ENCODE measurements at places on chromosomes 7 and 10. TPM values are rescaled to one million over a fixed set of nuclear protein-coding genes. Genes with fewer than 3 reads are reported as not detected.

Gene HOXA6
- total RNA-seq: not detected

Gene LIPA
- 17.6 TPM for total RNA-seq

Gene FAM25A
- not detected for total RNA-seq

Gene ANKRD1
- total RNA-seq: 8,672 TPM

Gene NAT16
- not detected for total RNA-seq

Gene LIPF
- not detected for total RNA-seq

Gene ZNF277
- 15.9 TPM for total RNA-seq

Gene SGCE
- 41.0 TPM for total RNA-seq

Gene RNF133
- 1.1 TPM for total RNA-seq

Gene DDC
- total RNA-seq: not detected

- H3K27me3 ChIP-seq: no peaks in the 10 kb centered on the region
- no peak overlapping the region for H3K27ac ChIP-seq
- H3K36me3 ChIP-seq: no peaks in the 10 kb centered on the region
- no peak overlapping the region for H3K4me3 ChIP-seq
- DNase-seq: no peak
These were observed 2.6 kb downstream of the MET start for GRCh38 chr7:116674508-116675173.

- H3K4me1 ChIP-seq: peaks cover 26% of the 10 kb centered on the region
- H3K36me3 ChIP-seq: no peaks in the 10 kb centered on the region
- H3K27me3 ChIP-seq: no peaks in the 10 kb centered on the region
- H3K4me3 ChIP-seq: no peak overlapping the region
These were observed 242.4 kb downstream of the KIAA1217 start for GRCh38 chr10:24451325-24451820.

DNA sequence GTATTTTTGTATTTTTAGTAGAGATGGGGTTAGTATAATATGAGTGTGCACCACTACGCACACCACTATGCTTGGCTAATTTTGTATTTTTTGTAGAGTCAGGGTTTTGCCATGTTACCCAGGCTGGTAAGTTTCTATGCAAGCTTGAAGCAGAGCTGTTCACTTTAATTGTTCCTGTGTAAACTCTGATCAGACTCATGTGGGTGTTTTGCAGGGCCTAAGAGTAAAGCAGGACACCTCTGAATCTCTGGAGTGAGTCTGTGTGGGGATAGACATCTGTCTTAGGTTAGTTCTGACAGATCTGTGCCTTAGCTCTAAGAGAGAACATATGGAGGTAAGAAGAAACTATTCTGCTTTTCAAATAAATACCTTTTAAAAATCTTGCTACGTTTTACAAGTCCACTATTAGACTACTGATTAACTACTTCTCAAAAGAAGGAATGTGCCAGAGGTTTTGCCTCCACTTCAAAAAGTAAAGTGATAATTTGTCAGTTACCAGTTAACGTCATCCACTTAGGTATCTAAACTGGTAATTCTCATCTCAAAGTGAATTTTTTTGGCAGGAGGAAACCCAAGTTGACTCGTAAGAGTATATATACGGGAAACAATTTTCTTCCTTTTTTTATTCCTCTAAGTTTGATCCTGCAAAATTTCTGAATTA is 1.1 kb downstream of the COL17A1 start:
- H3K36me3 ChIP-seq: no peaks in the 10 kb centered on the region
- H3K4me1 ChIP-seq: no peaks in the 10 kb centered on the region
- H3K27ac ChIP-seq: no peak overlapping the region
- H3K4me3 ChIP-seq: no peak overlapping the region
- DNase-seq: no peak
- H3K27me3 ChIP-seq: no peaks in the 10 kb centered on the region

- no peak overlapping the region for H3K27ac ChIP-seq
- no peaks in the 10 kb centered on the region for H3K36me3 ChIP-seq
- H3K27me3 ChIP-seq: no peaks in the 10 kb centered on the region
- no peak for DNase-seq
These were observed 59.8 kb upstream of the CYP2C9 start for GRCh38 chr10:94878649-94879048.

- no peaks in the 10 kb centered on the region for H3K4me1 ChIP-seq
- no peak overlapping the region for H3K4me3 ChIP-seq
- peak overlapping the region; percentile 78 for H3K27ac ChIP-seq
- DNase-seq: no peak
- H3K27me3 ChIP-seq: no peaks in the 10 kb centered on the region
These were observed 20.1 kb downstream of the ITGB1 start for GRCh38 chr10:32937911-32938424.

DNA sequence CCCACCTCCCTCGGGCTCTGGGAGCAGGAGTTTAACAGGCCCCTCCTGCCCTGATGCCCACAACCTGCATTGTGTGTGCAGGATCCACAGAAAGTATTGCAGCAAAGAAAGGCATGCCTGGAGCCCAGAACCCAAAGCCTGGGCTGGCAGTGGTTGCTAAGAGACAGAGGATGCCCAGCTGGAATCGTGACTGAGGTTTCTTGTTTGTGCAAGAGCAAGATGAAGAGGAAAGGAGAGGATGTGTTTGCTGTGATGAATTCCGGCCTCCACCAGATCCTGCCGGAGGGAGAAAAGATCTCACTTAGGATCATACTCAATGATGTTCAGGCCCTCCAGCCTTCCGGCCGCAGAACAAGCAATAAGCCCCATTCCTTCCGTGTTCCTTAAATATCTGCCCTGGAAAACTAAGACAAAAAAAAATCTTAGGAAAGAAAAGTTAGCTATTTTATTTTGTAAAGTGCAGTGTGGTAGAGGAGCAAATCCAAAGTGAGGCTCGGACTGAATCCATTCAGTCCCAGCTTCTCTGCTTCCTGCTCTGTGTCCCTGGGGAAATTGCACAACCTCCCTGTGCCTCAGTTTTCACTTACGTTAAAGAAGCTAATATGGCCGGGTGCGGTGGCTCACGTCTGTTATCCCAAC is 57.1 kb downstream of the SLIT1 start:
- no peaks in the 10 kb centered on the region for H3K4me1 ChIP-seq
- no peak for DNase-seq
- H3K27me3 ChIP-seq: no peaks in the 10 kb centered on the region
- no peak overlapping the region for H3K27ac ChIP-seq

- DNase-seq: no peak
- no peak overlapping the region for H3K4me3 ChIP-seq
- no peak overlapping the region for H3K27ac ChIP-seq
- no peaks in the 10 kb centered on the region for H3K36me3 ChIP-seq
These were observed 10.3 kb upstream of the PCBD1 start for GRCh38 chr10:70898687-70899086.

DNA sequence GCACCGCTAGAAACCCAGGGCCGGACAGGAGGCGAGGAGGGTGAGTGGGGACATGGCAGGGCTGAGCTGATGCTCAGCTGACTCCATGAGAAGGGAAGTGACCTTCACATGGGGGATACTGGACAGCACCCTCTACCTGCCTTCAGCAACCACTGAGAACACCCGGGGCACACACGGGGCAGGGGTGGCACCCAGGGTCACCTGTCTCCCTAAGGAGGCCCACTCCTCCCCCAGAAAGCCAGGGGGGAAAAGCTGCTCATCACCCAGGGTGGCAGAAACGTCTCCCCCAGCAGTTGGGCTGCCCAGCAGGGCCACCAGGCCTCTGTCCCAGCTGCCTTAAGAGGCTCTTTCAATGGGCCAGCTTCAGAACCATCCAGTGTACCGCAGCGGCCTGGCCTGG is 159.7 kb downstream of the RNF216 start:
- no peak overlapping the region for H3K4me3 ChIP-seq
- DNase-seq: no peak
- peaks cover 68% of the 10 kb centered on the region for H3K36me3 ChIP-seq
- H3K27me3 ChIP-seq: no peaks in the 10 kb centered on the region
- no peaks in the 10 kb centered on the region for H3K4me1 ChIP-seq
- no peak overlapping the region for H3K27ac ChIP-seq

DNA sequence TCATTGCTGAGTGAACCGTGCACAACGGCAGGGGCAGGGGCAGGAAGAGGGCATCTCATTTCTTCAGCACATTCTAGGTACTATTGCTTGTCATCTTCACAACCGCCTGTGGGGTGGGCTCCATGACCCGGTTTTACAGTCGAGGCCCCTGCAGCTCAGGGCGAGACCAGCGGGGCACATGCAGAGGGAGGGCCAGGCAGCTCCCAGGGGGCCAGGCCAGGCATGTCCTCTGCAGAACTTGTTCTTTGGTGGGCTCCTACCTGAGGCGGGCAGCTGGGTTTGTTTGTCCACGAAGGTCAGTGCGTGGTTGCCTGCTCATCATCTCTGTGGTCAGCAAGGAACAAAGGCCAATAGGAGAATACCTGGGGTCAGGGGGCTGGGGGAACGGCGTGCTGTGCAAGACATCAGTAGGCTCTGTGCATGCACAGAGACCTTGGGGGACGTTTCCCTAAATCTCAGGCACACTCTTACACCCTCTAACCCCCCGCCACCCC is 75.1 kb upstream of the LEP start:
- peaks cover 20% of the 10 kb centered on the region for H3K27me3 ChIP-seq
- H3K4me3 ChIP-seq: peak overlapping the region; percentile 43
- peaks cover 25% of the 10 kb centered on the region for H3K4me1 ChIP-seq

DNA sequence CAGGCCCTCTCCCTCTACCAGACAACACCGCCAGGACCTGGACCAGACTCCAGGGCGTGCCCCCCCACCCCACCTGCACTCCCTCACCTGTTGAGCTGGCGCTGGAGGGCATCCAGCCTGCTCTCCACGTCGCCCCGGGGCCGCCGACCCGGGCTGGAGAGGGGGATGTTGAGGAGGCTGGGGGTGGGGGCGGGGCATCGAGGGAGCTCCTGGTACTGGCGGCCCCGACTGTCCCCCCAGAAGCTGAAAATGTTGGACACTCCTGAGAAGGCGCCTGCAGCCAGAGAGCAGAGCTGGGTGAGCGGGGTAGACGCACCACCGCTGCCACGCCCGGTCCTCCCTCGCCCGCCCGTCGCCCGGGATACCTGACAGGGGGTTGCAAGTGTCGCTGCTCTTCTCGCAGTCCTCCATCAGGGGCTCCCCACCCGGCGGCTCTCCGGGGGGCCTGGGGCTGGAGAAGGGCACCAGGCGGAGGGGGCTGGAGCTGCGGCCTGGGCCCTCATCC is 30.8 kb downstream of the KCNH2 start:
- H3K36me3 ChIP-seq: peaks cover 25% of the 10 kb centered on the region
- peak overlapping the region; percentile 35 for H3K27ac ChIP-seq
- no peaks in the 10 kb centered on the region for H3K4me1 ChIP-seq
- H3K27me3 ChIP-seq: no peaks in the 10 kb centered on the region

- no peaks in the 10 kb centered on the region for H3K36me3 ChIP-seq
- DNase-seq: no peak
- no peaks in the 10 kb centered on the region for H3K27me3 ChIP-seq
- no peak overlapping the region for H3K27ac ChIP-seq
- no peak overlapping the region for H3K4me3 ChIP-seq
- no peaks in the 10 kb centered on the region for H3K4me1 ChIP-seq
These were observed 92.0 kb downstream of the TMEM106B start for GRCh38 chr7:12303062-12303461.

- H3K27me3 ChIP-seq: no peaks in the 10 kb centered on the region
- H3K4me3 ChIP-seq: no peak overlapping the region
These were observed 74.8 kb downstream of the FAM185A start for GRCh38 chr7:102823390-102824119.

GRCh38 chr7:149196705-149197171 is 1.4 kb downstream of the ZNF282 start:
- H3K4me1 ChIP-seq: peaks cover 27% of the 10 kb centered on the region
- H3K27me3 ChIP-seq: no peaks in the 10 kb centered on the region
- H3K27ac ChIP-seq: peak overlapping the region; percentile 94
- peak overlapping the region; percentile 91 for H3K4me3 ChIP-seq
- peaks cover 35% of the 10 kb centered on the region for H3K36me3 ChIP-seq

DNA sequence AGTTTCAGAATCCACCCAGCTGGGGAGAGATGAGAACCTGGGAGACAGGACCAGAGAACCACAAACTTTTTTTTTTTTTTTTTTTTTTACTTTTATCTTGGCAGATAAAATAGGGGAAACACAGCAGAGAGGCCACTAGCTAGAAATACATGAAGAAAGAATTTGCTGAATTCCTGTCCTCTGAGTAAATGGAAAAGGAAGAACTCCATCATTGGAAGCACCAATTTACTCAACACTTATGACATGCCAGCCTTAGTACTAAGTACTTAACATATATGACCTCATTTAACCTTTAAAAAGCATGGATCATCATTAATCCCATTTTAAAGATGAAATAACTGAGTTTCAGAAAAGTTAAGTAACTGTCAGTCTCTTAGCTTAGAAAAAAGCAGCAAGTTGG is 343.0 kb upstream of the NPSR1 start:
- H3K4me3 ChIP-seq: no peak overlapping the region
- no peaks in the 10 kb centered on the region for H3K36me3 ChIP-seq
- DNase-seq: no peak
- H3K27ac ChIP-seq: no peak overlapping the region

- H3K4me3 ChIP-seq: no peak overlapping the region
- peaks cover 32% of the 10 kb centered on the region for H3K36me3 ChIP-seq
- H3K27me3 ChIP-seq: no peaks in the 10 kb centered on the region
These were observed 7.2 kb downstream of the DEPP1 start for GRCh38 chr10:44971434-44971833.

DNA sequence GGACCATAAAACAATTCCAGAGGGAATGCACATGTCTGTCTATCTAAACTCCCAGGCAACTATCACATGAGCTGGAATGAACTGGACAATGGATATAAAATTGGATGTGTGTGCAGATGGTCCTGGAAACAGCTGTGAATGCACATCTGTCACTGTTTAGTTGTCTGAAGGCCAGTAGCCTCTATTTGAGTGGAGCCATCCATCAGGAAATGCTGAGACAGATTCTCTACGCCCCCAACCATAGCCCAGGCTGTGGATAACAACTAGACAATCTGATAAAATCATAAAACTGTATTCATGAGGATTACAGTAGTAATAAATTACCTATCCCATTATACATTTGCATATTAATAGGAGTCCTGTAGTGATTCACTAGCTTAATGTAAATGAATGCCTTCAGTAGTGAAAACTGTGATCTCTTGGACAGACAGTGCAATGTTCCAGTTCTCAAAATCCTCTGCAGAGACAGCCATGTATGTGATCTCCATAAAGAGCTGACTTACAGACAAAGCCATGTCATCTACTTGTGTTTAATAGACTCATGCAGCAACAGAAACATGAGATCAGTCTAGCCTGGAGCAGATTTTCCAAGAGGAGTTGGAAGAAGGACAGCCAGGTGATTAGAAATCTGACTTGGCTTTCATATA is 907.6 kb downstream of the KCNMA1 start:
- no peaks in the 10 kb centered on the region for H3K27me3 ChIP-seq
- no peak overlapping the region for H3K4me3 ChIP-seq
- no peaks in the 10 kb centered on the region for H3K4me1 ChIP-seq
- DNase-seq: no peak
- H3K36me3 ChIP-seq: no peaks in the 10 kb centered on the region
